SK-N-DZ (cell line): ENCODE measurements at places on chromosomes 12 and 14.

- peak; percentile 55 for DNase-seq
Measured at GRCh38 chr12:106919910-106920544, 35.7 kb upstream of the TMEM263 start.

DNA sequence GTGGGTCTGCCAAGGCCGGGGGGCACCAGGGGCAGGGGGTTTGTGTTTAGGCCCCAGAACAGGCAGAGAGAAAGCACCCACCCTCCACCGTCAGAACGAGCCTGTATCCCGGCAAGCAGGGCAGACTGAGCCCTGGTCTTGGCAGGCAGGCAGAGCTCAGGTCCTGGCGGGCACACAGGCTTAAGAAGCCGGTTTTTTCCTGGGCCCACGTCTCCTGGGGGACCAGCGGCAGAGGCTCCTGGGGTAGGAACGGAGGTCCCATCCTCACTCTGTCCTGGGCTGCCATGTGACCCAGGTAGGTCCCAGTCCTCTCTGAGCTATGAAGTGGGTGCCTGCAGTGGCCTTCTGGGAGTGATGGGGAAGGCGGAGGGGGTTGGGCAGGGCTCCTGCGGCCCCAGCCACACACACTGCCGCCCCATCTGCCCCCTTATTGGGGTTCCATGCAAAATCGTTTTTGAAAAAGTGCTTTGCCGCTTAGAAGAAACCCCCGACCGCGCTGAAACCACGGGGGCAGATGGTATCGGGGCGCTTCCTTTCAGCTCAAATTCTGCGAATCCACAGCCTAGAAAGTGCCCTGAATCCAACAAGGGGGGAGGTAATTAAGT is 24.2 kb downstream of the SH2B3 start:
- DNase-seq: no peak

- DNase-seq: no peak
Measured at GRCh38 chr12:93484315-93484981, 17.1 kb downstream of the MRPL42 start.

GRCh38 chr12:15427913-15428312 is 105.6 kb downstream of the PTPRO start:
- no peak for DNase-seq

DNA sequence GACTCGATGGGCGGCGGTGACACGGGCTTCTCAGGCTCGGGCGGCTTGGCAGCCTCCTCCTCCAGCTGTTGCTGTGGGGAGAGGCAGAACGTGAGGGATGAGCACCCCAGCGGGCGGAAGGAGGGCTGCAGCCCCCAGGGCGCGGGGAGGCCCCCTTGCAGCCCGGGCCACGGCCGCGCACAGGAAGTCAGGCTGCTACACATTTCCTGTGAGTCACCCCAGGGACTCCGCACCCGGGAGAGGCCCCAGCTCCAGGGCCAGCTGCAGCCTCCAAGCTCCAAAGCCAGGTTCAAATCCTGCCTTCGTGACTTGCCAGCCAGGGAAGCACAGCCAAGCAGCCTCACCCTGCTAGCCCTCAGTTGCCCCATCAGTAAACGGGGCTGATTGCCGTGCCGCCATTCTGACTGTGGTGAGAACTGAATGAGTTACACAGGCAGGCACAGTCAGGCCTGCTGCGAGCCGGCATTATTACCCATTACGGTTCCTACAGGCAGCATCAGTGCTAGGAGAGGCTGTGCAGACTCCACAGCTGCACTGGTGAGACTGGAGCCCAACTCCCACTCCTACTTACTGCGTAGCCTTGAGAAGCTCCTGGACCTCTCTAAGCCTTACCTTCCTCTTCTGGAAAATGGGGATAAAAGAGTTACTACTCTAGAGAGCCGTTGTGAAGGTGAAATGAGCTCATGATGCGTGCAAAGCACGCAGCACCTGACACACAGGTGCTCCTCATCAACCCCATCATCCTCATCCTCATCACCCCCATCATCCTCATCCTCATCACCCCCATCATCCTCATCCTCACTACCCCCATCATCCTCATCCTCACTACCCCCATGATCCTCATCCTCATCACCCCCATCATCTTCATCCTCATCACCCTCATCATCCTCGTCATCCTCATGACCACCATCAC is 100.9 kb downstream of the NCOR2 start:
- no peak for DNase-seq

DNA sequence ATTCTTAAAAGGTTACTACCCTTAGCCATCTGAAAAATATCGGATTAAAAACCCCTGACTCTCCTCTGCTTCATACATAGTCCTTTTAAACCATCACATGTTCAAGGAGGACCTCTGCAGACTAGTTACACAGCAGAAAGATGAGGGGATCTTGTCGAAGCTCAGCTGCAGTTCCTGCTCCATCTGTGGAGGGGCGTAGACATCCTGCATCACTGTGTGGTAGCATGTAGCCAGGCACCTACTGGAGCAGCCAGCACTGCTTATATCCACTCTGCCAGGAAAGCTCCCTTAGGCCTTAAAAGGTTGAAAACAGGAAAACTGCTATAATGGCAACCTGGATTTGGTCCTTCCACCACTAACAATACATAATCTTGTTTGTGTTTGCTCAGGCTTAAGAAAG is 57.6 kb upstream of the STRN3 start:
- DNase-seq: no peak

DNA sequence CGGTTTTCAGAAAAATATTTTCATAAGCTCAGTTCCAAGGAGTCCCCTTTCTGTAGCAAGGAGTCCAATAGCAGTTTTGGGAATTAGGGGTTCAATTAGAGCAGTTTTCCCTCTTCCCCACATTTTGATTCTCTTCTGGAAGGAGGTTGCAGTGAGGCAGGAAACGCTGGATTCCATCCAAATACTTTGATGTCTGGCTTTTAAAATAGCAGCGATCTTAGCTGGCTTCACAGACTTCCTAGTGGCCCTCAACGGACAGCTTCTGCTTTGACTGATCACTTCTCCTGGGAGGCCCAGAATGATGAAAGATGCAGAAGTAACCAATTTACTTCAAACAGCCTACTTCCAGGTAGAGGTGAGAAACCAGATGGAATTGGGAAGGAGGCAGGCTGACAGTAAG is 63.1 kb downstream of the C12orf75 start:
- no peak for DNase-seq

- no peak for DNase-seq
Measured at GRCh38 chr14:104431351-104431928, 148.1 kb upstream of the C14orf180 start.

DNA sequence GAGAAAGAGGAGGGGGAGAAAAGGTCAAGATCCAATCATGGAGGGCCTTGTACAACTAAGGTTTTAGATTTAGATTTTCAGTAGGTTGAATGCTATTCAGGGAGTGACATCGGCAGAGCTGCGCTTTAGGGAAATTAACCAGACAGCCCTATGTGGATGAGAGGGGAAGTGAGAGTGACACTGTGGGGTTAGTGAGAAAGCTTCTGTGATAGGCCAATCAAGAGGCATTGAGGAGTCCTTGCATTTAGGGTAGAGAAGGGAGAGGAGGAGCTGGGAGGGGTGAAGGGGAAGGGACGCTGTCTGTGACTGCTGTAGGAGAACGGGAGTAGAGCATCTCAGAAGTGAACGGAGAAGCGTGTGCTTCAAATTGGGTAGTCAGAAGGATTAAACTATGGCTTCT is 3.4 kb downstream of the HSD17B6 start:
- DNase-seq: no peak

DNA sequence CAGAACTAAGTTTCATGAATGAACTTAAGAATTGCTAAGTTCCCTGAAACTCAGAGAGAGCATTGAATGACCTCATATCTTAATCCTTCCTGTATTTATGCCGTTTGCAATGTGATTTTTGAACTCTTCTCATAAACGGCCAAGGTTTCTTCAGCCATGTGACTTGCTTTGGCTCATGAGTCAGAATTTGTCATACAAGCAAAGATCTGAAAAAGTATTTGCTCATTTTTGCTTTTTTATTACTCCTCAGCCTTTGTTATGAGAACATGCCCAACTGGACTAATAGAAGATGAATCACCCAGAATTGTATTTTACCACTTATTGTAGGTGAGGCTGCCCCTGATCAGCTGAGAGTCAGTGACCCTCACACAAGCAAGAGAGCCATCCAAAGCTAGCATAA is 693.8 kb downstream of the BCL11B start:
- DNase-seq: no peak

- no peak for DNase-seq
Measured at GRCh38 chr14:101111620-101112290, 208.2 kb upstream of the RTL1 start.

DNA sequence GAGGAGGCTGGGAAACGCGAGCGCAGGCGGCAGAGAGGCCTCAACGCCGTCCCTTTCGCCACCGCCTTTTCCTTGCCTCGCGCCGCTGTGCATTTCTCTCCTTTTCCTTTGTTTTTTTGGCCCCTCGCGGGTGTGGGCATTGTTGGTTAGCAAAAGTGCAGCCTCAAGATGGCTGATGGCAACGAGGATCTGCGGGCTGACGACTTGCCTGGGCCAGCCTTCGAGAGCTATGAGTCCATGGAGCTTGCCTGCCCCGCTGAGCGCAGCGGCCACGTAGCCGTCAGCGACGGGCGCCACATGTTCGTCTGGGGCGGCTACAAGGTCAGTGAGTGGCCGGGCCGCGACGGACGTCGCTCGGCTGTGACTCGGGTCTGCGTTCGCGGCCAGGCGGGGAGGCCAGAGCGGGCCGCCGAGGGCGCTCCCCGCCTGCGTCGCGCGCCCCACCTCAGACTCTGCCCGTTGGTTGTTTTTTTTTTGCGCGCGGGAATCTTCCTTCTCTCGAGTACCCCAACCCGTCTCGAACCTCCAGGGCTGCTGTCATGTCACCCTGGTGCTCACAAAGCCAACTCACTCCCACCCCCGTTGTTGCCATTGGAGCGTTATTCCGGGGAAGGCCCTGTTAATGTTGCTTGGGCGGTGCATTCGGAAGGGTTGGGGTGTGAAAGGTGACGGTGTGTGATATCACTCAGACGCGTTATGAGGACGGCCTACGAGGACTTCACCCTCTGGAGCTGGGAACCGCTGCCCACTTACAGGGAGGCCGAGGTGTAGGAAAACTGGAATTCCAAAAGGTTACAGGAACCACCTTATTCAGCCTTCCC is 558 bp downstream of the KLHDC2 start:
- peak; percentile 29 for DNase-seq

DNA sequence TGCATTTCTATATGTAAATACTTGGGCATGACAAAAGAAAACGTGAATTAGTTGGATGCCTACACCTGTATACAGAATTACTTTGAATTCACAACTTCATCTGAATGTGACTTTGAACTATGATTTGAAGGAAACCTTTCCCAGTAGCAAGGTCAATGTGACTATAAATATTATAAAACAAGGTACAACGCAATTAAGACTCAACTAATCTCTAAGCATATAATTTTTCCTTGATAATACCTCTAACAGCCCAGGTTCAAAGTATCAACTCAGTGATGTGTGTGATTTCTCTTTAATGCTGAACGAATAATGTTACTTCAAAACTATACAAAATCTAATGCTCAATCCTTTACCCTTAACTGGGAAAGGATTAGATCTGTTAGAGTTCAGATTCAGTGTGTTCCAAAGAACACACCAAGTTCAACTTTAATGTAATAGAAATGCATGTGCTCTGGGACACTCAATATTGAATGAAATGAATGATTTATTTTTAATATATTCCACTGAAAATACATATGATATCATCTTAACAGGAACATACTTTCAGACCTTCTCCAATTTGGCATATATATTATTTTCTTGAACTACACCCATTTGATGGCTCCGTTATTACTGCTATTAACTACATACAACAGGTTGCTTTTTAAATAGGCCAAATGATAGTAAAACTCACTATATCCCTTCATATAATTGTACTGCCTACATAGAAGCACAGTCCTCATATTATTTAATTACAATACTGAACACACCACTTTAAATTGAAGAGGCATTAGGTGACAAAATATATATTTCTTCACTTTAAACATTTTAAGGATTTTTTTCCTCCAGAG is 40.1 kb upstream of the MTERF2 start:
- no peak for DNase-seq

GRCh38 chr12:19245666-19246065 is 116.1 kb downstream of the PLEKHA5 start:
- DNase-seq: no peak

- DNase-seq: no peak
Measured at GRCh38 chr12:31728289-31728916, 418 bp downstream of the AMN1 start.

- DNase-seq: no peak
Measured at GRCh38 chr12:104742551-104743201, 215.4 kb downstream of the SLC41A2 start.

GRCh38 chr14:100067971-100068959 is 3.0 kb downstream of the EVL start:
- no peak for DNase-seq

DNA sequence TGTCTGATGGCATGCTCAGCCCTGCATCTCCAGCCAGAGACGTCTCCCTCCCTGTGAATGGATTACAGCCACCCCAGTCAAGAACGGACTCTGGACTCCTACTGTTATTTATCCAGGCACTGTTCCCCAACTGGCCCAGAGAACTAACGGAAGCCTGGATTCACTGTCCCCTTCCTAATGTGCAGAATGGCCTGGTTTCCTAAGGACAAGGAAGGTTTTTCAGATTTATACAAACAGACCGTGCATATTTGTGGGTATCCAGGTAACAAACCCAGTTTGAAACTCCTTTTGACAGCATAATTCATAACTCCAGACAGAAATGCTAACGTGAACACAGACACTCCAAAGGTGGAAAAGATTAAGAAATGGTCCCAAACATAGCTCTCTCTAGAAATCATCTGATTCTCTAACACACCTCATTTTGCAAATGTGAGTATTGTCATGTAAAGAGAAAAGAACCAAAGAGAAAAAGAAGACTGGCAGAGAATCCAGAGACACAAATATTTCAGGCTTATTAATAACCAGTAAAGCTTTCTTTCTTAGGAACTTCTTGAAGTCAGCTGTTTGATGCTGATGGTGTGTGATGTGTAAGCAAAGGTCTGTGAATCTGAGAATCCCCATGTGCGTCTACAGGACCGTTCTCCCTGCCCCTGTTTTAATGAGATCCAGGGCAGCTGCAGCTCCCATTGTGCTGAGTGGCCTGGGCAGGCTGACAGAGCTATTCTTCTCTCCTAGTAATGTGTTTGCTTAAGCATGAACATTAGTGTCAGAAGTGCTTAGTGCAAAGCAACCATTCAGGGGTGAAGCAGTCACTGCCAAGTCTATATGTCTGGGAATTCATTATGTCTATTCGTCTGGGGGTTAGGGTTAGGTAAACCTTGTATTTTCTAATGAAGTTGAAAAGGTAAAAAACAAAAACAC is 86.8 kb upstream of the HIF1A start:
- peak; percentile 64 for DNase-seq

GRCh38 chr12:120186654-120187053 is 7.9 kb downstream of the GCN1 start:
- DNase-seq: no peak

GRCh38 chr12:19288603-19289244 is 150.6 kb upstream of the AEBP2 start:
- peak; percentile 35 for DNase-seq

- no peak for DNase-seq
Measured at GRCh38 chr14:106665814-106666213, 1139.4 kb downstream of the TMEM121 start.
